ENCODE measurements at places on chromosomes 16 and 17.

DNA sequence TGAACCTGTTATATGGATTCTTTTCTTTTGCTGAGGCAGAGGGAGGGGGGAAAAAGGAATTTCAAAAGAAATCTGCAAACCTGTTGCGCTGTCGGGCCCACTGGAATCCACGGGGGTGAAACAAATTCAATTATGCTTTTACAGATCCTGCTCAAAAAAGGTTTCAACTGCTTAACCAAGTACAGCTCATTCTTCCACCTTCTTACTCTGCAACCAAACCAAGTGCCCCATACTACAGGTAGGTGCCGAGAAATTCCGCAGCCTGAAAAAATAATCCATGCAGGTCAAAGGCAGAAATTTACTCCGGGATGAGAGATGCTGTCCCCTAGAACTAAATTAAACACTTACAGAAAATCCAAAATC lies 416 bp downstream of the RNF43 start:
- DNase-seq: no peak

DNA sequence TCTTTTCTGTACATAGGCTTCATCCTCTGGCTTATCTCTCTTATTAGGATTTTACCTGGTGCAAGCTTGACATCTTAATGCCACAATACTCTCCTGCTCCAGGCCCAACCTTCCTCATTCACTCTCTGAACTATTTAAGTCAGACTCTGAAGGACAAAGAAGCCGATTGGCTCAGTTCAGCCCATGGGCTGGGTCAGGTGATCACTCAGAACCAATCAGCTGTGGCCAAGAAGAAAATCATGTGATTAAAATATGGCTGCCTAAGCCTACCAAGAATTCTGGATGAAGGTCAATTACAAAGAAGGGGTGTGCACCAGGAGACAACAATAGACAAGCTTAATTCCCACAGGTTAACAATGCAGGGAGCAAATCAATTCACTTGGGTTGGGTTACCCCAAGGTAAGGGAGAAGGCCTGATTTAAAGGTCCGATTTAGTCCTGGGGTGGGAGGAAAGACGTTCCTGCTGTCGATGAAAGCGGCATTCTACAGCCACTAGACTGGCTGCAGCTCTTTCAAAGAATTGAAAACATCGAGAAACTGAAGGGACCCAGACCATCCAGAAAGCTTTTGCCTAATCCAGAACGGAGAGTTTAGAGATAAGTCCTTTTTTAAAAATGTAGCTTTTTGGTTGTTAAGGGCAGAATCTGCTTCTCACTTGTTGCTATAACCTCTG lies 42.9 kb upstream of the NFAT5 start:
- DNase-seq: no peak

GRCh38 chr16:63890081-63890480 lies 1231.8 kb downstream of the CDH11 start:
- DNase-seq: no peak

- DNase-seq: no peak
Observed at GRCh38 chr17:74287031-74287602, 13.1 kb downstream of the DNAI2 start.

DNA sequence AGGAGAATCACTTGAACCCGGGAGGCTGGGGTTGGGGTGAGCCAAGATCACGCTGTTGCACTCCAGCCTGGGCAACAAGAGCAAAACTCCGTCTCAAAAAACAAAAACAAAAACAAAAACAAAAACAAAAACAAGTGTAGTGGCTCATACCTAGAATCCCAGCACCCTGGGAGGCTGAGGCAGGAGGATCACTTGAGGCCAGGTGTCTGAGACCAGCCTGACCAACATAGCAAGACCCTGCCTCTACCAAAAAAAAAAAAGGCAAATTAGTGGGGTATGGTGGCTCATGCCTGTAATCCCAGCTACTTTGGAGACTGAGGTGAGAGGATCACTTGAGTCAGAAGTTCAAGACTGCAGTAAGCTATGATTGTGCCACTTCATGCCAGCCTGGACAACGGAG lies 26.4 kb upstream of the HAPSTR1 start:
- DNase-seq: no peak

GRCh38 chr17:40303009-40303657 lies 5.8 kb upstream of the RARA start:
- peak; percentile 28 for DNase-seq

- DNase-seq: no peak
Observed at GRCh38 chr16:78297066-78297666, 197.7 kb downstream of the WWOX start.

- no peak for DNase-seq
Observed at GRCh38 chr17:74088934-74089329, 114.5 kb upstream of the RPL38 start.

- no peak for DNase-seq
Observed at GRCh38 chr16:12576878-12577277, 226.8 kb downstream of the CPPED1 start.

- DNase-seq: no peak
Observed at GRCh38 chr16:87435372-87436224, 43.5 kb downstream of the MAP1LC3B start.

DNA sequence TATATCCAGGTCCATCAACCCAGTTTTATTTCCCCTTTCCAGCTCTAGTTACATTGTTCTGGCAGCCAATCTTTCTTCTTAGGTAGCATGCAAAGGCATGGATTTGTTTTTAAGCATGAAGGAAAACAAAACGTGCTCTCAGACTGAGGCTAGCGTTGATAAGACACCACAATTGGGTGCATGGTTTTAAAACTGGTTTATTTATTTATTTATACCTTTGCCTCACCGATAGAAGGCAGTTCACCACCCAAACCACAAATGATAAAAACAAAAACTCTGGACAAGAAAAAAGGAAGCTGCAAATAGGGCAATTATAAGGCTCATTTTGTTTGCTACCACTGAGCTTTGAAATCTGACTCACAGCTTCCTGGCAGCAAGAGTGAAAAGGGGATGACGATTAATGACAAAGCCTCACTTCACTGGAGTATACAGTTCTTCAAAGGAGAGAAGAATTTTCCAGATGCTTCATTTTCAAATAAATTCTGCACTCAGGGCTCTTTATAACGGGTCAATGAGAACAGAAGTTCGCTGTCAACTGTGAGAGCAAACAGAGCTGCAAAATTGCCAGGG lies 278.4 kb upstream of the IRX5 start:
- no peak for DNase-seq

GRCh38 chr17:28527181-28527681 lies 21.1 kb downstream of the FOXN1 start:
- DNase-seq: no peak

GRCh38 chr16:75745242-75745641 lies 19.0 kb upstream of the CPHXL start:
- no peak for DNase-seq

DNA sequence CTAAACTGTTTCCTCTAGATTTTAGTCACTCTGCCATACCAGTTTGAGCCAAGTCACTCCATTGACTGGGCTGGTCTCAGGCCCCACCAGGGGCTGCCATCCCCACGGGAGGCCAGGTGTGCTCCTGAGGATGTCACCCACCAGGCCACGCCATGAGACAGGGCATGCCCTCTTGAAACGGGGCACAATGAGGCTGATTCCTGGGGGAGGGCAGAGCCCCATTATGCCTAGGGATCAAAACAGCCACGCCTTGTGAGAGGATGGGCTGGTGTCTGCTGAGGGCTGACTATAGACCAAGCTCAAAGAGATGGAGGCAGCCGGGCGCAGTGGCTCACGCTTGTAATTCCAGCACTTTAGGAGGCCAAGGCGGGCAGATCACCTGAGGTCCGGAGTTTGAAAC lies 21.5 kb downstream of the GINS2 start:
- no peak for DNase-seq

Measured in RCC 7860 (cell line).